ENCODE measurements at places on chromosomes 4 and X. TPM values are rescaled to one million over a fixed set of nuclear protein-coding genes. Genes with fewer than 3 reads are reported as not detected.

MAGEA11 gene
- total RNA-seq: not detected

DHX15 gene
- total RNA-seq: 240 TPM

DNA sequence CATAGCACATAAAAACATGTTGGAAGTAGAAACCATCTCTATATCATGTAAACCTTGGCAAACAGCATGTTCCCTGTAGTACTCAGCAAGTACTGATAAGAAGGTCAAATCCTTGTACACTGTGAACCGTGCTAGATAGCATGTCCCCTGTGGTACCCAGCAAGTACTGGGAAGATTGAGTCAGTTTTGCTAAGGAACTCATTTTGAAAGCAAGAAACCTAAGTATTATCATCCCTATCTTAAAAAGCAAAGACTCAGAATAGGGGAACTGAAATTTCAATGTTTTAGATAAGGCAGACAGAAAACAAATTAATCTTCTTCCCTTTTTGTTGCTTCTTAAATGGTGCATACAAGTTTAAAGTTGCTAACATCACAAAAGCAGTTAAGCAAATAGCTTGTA lies 180.2 kb downstream of the RBM46 start:
- no peak for DNase-seq

DNA sequence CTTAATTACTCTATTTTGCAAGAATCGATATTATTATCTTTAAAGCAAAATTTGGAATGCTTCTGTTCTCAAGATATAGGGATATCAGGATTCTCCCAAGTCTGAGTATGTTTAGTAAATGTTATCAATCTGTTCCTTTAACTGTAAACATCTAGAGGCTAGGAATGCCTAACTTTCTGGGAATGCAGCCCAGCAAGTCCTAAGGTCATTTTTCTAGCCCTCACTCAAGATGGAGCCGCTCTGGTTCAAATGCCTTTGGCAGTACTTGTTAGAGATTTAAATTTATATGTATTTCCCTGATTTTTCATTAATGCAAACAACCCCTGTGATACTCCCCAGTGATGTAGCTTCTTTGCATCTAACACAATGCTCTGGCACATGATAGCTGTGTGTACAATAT lies 623.8 kb upstream of the LCORL start:
- no peak for DNase-seq

GRCh38 chr4:107791902-107792301 lies 32.8 kb upstream of the SGMS2 start:
- no peak for DNase-seq

Data from neural crest cell (in vitro differentiated cells).